GM12892 (cell line): ENCODE measurements at places on chromosomes 2 and 18.

DNA sequence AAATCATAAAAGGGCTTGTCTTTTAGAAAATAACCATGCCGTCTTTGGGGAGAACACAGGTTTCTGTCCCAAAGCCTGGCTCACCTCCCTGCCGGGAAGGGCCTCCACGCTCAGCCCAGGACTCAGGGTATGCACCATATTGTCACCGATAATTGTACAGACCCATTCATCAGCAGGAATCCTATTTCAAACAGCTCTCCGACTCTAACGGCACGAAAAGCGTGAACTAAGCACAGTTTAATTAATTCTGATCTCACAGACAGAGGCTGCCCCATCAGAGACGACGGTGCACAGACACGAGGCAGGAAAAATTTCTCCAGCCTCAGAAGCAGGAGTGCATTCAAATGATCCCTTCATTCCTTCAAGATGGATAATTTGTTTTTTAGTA, 276.2 kb downstream of the MYCN start:
- no peak for DNase-seq

GRCh38 chr2:95025406-95026319, at the start of gene MAL:
TSS of gene MAL (plus strand) at chr2:95025708. CDS start at chr2:95025793, 85 bp downstream.
- no peak for DNase-seq

DNA sequence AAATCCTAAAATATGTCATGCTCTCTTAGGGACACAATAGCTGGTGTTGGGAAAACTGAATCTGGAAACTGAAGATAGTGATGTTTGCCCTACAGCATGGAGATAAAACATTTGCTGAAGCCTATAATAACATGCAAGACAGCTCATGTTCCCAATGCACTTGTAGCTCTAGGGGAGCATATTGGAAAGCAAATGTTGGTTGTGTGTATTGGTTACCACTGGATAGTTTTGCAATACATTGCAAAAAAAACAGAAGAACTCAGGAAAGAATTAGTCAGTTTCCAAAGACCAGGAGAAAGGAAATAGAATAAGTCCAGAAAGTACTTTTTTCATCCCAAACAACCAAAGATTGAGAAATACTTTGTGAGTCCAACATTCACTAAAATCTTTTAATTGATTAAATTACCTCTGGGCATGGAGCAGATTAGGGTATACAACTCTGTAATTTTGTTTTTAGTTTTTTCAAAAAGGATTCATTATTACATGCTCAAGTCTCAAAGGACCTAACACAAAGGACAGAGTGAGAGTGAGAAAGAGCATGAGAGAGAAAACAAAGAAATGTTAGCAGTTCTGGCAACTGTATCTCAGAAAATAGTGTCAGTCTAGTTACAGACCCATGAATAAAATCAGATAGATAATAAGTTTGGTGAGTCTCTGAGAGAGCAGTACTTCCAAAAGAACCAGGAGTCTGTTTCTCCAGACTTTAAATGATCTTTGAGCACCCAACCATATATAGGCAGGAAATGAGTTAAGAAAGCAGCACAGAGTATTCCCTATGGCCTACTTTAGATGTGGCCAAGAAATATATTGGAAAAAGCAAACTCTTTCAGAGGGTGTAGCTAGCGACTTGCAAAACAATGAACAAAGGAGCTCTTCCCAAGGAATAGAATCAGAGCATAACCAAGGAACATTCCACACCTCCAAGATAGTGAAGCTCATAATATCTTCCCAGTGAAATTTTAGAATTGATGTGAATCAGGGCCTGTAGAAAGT, 36.6 kb upstream of the COL3A1 start:
- DNase-seq = no peak

GRCh38 chr2:212990697-212991096, 160.7 kb downstream of the IKZF2 start:
- DNase-seq = no peak

GRCh38 chr18:59343926-59344325, 15.1 kb downstream of the LMAN1 start:
- DNase-seq = no peak
